ENCODE measurements at places on chromosomes 11 and 22.

GRCh38 chr11:109033627-109034338 lies 368.9 kb downstream of the DDX10 start:
- peak; percentile 96 for DNase-seq

- DNase-seq, result no peak
Measured at GRCh38 chr22:20238901-20239675, 29.0 kb downstream of the RTN4R start.

DNA sequence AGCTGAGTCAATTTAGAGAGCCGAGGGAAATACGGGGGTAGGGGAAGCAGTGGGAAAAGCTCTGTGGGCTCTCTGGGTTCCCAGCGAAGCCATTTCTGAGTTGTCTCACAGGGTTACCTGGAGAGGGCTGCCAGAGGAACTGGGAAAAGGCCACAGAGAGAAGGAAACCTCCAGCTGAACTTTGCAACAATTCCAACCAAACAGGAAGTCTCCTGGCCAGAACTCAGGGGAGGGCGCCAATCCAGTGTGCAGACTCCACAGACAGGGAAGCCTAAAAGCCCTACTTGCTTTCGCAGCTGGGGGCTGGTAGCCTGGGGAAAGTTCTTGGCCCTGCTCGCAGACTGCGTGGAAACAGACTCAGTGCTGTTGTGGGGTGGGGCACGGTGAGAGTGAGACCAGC lies 23.1 kb upstream of the GNAZ start:
- DNase-seq, result no peak

- peak; percentile 65 for DNase-seq
Measured at GRCh38 chr11:34585735-34586487, 35.0 kb upstream of the EHF start.

DNA sequence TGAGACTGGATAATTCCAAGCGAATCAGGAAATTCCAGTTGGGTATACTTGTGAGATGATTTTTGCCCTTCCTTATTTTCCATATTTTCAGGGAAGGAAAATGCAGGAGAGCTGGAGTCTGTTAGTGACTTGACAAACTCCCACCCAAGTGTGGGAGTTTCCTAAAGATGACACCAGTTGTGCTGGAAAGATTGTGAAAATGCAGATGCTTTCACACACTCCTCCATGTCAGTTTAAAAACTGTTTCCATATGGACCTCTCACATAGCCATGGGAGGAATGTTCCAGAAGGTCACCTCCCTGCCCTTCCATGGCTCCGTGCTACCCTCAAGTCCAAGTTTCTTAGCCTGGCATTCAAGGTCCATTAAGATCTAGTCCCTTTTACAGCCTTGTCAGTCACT lies 350.7 kb upstream of the NARS2 start:
- DNase-seq, result no peak

DNA sequence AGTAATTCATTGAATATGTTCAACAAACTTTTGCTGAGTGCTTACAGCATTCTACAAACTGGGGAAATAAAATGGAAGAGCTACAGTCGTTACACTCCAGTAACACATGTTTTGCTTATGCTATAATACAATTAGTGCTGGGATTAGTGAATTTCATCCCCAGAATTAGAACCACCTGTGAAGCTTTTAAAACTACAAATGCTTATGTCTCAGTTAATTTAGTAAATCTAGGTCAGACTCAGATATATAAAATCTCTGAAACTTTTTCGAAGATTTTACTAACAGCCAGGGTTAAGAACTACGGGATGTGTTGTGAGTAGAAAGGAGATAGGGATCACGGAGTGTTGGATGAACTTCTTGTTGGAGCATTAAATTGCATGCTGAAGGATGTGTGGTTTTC lies 33.7 kb upstream of the EED start:
- no peak for DNase-seq

- DNase-seq, result peak; percentile 66
Measured at GRCh38 chr11:114135737-114136151, 76.2 kb downstream of the ZBTB16 start.

GRCh38 chr11:2515401-2516275 lies 70.8 kb downstream of the KCNQ1 start:
- no peak for DNase-seq

DNA sequence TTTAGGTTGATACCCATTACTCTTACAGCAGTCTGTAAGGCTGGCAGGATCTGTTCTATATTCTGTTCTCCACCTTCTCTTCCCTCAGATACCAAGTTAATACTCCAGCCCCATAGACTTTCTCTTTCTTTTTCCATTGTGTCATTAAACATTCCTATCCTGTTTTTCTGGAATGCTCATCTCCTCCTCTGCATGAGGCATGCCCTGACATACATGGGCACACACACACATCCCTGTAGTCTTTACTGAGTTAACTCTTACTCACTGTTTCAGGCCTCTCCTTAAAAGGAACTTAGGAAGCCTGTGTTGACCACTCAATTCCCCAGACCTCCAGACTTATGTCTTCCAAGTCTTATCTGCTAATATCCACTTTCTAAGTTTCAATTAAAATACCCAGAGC lies 476.8 kb downstream of the METTL15 start:
- peak; percentile 76 for DNase-seq

DNA sequence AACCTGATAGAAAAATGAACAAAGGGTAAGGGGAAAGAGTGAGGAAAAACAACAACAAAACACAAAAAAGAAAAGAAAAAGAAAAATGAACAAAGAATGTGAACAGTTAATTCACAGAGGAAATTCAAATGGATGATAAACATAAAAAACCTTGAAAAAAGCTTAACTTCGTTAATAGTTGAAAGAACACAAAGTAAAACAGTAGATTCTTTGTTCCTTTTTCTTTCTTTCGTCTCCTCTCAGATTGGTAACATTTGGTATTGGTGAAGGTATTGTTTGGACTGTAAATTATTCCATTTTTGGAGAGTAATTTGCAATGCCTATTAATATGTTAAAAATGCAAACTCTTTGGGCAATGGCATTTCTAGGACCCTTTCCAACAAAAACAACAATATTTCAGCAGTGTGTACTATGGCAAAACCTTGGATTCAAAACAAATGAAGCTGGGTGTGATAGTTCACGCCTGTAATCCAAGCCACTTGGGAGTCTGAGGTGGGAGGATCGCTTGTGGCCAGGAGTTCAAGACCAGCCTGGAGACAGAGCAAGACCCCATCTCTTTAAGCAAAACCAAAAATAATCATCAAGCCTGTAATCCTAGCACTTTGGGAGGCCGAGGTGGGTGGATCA lies 3.3 kb upstream of the BACE1 start:
- peak; percentile 94 for DNase-seq

DNA sequence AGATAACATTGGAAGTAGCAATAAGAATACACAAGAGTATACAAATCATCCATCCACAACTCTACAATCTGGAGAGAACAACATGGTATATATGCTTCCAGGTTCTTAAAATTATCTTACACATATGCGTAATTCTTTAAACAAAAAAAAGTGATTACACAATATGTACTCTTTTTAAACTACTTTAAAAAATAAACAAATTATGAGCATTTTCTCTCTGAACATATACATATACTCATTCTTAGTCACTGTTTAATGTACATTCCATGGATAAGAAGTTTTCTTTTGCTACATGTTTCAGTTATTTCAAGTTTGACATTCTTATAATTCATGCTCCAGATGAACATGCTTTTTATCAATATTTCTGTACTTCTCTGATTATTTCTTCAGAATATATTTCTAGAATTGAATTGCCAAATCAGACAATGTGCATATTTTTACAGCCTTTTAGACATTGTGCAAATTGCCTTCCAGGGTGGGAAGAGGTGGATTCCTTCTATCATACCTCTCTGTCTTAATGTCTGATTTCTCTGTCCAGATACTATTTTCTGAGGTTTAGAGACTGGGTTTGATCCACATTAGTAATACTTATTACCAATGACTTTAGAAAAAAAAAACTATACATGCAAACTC lies 551.6 kb downstream of the METTL15 start:
- DNase-seq, result no peak

DNA sequence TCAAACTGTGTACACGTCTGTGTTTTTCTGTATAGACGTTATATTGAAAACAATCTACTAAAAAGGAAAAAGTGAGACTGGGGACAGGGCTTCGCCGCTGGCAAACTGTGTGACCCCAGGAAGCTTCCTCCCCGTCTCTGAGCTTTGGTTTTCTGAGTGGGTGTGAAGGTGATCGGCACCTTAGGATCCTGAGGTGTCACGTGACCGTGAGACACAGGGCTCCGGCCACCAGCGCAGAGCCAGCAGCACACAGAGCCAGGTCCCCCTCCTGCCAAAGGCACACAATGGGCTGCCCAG lies 32.0 kb downstream of the KIAA0930 start:
- DNase-seq, result no peak

- DNase-seq, result no peak
Measured at GRCh38 chr11:68694431-68695297, 10.3 kb downstream of the GAL start.

DNA sequence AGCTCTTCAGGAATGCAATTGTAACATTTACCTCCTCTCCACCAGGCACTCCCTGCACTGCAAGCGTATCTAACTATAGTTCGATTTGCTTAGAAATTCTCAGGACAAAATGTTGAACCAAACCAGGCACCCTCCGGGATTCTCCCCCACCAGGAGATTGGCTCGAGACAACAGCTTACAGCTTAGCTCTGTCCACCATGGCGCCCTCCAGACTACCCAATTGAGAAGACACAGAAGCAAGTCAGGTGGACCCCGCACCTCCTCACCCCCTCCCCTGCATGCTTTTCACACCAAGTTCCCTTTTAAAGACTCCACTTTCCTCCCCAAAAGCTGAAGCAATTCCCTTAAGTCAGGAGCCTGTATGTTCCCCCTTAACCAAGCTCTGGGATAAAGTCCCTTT lies 34.7 kb upstream of the RFPL3 start:
- DNase-seq, result no peak

- DNase-seq, result no peak
Measured at GRCh38 chr22:25874327-25874726, 132.3 kb downstream of the MYO18B start.

DNA sequence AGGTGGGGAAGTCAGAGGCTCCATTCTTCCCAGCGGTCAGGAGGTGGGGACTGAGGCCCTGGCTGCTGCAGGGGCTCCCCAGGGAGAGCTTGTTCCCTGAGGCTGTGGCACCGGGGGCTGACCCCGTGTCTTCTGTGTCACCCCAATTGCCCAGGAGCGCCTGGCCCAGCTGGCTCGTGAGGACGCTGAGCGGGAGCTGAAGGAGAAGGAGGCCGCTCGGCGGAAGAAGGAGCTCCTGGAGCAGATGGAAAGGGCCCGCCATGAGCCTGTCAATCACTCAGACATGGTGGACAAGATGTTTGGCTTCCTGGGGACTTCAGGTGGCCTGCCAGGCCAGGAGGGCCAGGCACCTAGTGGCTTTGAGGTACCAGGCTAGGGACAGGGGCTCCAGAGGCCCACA lies 53.2 kb downstream of the MYO7A start:
- no peak for DNase-seq

DNA sequence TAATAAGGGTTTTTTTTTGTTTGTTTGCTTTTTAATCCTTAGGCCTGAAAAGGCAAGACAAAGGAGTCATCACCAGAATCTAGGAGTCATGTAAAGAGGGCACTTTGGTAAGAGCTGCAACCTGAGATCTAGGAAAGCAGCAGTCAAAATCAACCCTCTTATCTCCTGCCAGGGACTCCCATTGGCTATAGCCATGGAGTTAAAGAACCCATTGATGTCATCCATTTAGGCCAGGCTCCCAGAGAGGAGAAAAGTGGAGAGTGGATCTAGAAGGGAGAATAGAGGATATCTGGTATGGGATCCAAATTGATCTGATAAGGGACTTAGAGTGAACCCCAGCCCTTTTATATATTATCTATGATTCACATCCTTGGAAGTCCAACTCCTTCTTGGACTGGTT lies 35.9 kb downstream of the ZNF215 start:
- DNase-seq, result no peak

GRCh38 chr11:16841481-16841880 lies 103.0 kb downstream of the C11orf58 start:
- no peak for DNase-seq

DNA sequence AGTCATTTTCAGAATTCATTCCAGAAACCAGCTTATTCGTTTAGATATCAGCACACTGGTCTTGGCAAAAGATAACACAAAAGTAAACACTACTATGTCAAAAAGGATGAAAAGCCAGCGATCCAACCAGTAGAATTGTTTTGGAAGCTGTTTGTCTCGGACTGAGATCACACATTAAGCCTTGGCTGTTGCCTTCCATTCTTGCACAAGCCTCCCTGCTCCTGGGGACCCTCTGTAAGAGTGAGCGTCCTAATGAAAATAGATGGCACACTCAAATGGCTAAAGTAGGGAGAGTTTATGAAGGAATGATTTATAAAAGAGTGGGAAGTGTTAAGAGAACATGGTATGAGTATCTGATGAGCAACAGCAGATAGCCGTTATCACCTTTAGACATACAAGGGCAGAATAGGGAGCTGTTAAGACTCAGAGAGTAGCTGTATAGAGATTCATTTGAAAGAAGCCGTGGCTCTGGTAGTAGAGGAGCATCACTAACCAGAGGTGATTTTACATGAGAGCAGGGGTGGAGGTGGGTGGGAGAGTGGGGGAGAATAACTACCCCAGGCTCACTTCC lies 25.2 kb downstream of the PDE3B start:
- DNase-seq, result no peak
